T47D (cell line): ENCODE measurements at places on chromosomes 12 and 14.

DNA sequence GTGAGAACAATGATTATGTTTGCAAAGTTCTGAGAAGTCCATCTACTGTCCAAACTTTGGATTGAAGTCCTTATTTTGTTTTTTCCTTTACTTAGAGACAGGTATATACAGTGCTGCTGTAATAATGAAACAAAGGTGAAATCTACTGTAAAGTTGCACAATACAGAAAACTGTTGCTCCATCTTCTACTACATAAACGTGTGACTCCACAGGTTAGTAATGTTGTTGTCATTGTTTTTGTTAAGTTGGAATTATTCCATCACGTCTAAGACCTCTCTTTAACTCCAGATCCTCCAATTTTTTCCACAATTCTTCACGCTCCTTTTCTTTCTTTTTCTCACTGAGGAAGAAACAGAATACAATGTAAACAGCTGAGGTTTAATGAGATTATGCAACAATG, 57.0 kb upstream of the GPHB5 start:
- no peak for DNase-seq

DNA sequence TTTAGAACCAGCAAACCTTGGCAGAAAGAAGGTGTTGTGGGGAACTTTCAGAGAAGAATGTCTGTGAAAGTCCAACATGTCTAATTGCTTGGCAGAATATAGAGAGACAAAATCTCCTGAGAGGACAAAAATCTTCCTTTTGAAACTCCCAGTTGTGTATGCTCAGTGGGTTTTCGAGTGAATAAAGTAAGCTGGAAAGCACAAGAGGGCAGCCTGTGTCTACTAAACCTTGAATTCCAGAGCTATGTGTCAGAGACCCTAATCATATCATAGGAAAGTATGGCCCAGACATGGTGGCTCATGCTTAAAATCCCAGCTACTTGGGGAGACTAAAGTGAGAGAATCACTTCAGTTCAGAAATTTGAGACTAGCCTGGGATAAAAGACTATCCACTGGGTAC, 661.2 kb downstream of the SLC16A7 start:
- DNase-seq = peak; percentile 51

DNA sequence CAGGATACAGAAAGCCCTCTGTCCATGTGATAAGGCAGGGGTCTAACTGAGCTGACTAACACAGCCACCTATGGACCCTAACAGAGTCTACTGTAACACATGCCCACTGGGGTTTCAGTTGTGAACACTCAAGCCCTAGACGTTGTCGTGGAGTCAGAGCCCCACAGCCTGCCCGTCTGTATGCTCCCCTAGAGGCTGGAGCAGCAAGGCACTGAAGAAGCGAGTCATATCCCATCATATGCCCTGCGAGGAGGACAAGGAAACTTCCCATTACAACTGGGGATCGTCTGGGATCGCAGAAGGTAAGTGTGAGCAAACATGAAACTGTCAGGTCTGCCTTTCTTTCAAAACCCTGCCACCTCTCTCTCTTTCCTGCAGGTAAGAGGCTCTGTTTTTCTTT, 138.1 kb downstream of the GPR65 start:
- no peak for DNase-seq

DNA sequence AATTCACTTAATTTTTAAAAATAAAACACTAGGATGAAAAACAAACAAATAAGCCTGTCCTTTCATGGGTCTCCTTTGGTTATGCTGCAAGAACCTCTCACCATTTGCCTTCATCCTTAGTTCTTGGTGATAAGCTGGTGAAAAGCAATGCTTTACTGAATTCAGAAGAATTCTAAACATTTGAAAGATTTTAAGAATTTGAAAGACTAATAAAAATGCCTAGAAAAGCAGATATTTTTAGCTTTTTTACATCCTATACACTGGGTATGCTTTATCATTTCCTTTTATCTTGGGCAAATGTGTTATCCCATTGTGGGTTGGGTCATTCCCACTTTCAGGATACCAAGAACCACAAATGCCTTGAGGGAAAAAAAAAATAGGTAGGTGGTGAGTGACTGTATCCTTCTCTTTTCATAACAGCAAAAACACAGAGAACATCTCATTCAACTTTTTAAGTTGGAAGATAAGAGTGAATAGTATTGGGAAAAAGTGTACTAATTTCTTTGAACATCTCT, 197.1 kb upstream of the ABCD2 start:
- DNase-seq = no peak

DNA sequence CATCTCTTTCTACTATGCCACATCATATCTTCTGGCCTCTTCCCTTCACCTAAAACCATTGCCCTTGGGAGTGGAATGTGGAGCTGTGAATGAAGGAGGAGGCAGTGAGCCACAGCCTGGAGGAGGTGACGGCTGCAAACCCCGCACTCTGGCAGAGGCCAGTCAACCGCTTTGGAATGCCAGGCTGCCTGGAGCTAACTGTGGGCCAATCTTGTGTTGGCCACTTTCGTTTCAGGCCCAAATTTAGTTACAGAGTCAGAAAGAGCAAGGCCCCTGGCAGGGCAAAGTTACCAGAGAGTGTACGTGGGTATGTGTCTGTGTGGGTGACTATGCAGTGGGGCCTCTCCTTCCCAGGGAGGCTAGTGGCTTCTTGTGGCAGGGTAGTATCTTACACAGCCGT, 40.1 kb downstream of the CACNA1C start:
- DNase-seq = no peak

DNA sequence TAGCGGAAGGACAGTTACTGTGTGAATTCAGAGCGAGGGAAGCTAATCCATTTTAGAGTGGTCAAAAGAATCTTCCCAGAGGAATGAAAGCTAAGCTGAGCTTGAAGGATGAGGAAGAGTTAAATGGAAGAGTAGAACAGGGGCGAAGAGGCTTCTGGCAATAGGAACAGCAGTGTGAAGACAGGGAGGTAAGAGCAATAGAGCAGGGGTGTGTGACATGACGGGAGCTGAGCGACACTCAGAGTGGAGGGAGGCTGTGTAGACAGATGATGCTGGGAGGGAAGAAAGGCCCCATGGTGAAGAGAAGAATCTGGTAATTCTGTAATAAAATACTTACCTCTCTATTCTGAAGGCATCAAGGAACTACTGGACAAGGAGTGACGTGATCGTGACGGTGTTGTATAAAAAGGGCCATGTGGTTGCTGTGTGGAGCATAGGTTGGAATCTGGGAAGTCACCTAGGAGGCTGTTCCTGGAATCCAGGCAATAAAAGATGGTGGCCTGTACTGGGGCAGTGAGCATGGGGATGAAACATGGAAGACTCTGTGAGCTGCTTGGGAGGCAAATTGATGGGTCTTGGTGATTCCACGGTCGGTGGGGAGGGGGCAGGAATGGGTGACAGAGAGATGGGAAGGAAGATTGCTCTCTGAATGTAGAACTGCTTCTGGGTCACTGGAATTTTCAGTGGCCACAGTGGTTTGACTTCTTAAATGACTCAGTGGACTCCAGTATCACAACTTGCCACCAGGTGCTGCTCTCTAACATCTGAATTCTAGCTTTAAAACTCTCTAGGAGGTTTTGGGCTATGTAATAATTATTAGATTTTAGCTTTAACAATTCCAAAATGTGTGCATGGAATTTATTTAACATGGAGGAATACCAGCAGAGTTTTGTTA, 164.1 kb downstream of the ATP23 start:
- DNase-seq = peak; percentile 28

GRCh38 chr14:102215576-102216250, 76.0 kb downstream of the WDR20 start:
- no peak for DNase-seq

DNA sequence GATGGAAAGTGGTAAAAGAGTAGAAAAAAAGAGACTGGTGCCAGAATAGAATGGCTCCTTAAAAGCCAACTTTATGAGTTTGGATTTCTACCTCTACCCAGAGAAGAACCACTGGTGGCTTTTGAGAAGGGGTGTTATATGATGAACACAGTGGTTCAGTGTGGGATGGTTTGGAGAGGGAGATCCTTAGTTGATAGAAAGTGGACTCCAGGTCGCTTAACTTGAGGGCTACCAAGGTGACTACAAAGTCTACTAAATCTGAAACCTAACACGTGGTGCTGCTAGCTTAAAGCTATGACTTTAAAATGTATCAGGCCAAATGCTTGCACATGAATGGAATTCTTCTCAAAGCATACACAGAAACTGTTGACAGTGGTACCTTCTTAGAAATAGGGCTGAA, 8.4 kb downstream of the SPTB start:
- no peak for DNase-seq

DNA sequence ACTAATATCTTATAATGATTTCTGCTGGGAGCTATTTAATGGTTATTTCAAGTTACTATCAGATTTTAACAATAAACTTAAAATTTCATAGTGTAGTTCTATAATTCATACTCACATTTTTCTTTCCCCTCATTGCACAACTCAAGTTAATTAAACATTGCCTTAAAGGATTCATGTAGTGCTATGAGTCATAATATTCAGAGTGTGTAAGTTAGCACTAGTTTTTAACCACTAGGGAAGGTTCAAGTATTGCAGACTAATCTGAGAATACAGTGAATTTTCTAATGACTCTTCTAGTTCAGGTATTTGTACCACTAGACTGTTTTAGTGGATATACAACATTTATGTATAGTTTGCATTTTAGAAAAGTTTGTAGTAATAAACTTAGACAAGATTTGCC, 49.9 kb downstream of the FOXA1 start:
- no peak for DNase-seq

- no peak for DNase-seq
Measured at GRCh38 chr14:55965851-55966250, 152.4 kb upstream of the PELI2 start.

GRCh38 chr14:101451166-101451565, 110.1 kb upstream of the DIO3 start:
- no peak for DNase-seq

DNA sequence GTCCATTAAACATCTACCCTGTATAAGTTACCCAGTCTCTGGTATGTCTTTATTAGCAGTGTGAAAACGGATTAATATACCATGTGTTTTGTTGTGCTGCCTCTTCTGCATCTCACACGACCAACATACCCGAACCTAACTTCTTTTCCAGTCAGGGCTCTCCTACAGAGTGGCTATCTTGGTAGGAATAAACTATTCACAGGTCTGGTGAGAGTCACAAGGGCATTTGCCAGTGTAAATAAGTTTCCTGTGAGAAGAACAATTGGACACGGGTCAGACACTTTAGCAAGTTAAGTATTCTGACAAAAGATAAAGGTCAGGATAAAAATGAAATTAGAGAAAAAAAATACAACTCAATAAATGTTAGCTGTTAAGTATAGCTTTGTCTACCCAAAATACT, 60.9 kb downstream of the MYF5 start:
- DNase-seq = peak; percentile 18

GRCh38 chr12:53543539-53543938, 36.3 kb upstream of the NPFF start:
- peak; percentile 55 for DNase-seq

- DNase-seq = no peak
Measured at GRCh38 chr14:45990252-45990651, 661.3 kb downstream of the RPL10L start.

DNA sequence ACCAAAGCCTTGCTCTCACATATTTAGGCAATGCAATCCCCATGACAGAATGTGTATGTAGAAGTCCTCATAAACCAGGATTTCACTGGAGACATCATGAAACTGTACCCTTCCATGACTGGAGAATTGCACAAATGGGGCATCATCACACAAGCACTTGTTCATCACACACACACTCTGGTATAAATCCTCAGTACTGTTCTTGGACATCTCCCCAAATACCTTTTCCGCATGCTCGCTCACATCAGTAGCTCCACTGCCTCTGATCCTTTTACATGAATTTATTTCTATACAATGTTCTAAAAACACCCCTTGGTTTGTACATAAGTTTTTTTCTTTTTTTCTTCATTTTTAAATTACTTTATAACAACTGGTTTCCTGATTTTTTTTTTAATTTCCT, 3.3 kb upstream of the ING4 start:
- no peak for DNase-seq

GRCh38 chr12:116456330-116457082, 102.7 kb upstream of the MAP1LC3B2 start:
- DNase-seq = no peak

DNA sequence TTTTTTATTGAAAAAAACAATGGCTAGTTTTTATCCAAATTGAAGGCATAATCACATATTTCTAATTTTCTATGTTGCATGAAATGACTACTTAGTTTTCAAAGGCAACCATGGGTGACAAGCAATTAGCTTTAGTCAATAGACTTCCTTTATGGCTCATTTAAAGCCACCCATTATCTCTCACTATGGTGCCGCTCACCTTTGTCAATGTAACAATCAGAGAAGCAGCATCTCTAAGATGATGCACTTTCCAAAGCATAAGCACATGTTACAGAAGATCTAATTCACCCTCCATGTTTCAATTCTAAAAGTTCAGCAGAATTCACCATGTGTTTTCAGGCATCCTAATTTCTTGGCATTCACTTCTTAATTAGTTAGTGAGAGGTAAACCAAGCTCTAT, 166.6 kb upstream of the RPL10L start:
- no peak for DNase-seq

GRCh38 chr12:116465856-116466255, 93.3 kb upstream of the MAP1LC3B2 start:
- no peak for DNase-seq

DNA sequence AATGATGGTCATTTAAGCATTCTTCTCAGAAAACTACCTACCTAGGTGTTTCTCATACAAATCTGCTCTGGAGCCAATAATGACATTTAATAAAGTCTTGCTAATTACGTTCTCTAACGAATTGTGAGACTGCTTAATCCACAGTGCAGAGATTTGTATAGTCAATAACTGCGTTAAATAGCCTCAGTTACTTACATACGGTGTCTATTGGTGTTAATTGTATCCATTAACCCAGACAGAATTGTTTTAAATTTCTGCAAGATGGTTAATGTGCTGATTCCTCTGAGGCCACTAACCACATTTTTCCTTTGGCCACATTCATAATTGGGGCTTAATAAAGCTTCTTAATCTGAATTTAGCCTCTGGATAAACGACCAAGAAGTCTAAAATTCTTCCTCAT, 171.7 kb downstream of the SLC41A2 start:
- DNase-seq = no peak

DNA sequence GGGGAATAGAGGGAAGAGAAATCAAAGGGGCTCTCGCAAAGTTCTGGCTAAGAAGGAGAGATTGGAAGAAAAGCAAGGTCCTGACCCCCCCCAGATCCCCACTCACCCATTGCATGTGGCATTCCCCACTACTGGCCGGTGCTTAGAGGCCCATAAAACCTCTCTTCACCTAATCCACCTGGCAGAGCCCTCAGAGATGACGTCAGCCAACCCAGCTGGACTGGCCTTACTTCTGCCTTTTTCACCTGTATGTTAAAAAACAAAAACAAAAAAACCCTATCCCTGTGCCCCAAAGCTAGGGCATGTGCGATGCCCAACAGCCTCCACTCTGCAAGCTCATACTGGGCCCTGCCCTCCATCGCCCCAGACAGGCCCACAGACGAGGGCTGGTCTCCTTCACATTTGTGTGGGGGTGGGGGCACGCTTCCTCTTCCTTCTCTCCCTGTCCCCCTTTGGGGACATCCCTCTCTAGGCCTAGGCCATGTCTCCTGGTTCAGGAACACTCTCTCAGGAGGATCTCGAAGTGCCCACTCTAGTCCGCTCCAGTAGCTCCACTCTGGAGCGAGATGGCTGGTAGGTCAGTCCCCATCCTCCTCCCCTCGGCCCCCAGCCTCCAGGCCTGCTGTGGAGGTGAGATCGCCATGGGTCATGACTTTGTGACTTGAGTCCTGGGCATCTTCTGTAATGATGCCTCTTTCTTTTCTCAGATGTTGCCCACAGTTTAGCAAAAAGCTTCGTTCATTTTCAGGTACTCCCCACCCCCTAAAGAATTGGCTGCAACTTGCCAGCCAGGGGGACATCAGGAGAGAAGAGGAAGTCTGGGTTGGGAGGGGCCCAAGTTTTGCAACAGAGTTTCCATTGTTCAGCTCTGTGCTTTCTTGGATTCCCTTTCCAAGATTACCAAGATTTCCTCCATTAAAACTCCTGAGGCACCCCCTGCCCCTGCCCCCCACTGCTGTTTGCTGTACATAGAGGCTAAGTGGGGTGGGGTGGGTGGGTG, 37.0 kb downstream of the FIGNL2 start:
- no peak for DNase-seq
